Memory B cell (primary cell): ENCODE measurements at places on chromosomes 1 and 21.
A peak's percentile ranks its signal among the peaks of the same experiment; 100 is the strongest.

DNA sequence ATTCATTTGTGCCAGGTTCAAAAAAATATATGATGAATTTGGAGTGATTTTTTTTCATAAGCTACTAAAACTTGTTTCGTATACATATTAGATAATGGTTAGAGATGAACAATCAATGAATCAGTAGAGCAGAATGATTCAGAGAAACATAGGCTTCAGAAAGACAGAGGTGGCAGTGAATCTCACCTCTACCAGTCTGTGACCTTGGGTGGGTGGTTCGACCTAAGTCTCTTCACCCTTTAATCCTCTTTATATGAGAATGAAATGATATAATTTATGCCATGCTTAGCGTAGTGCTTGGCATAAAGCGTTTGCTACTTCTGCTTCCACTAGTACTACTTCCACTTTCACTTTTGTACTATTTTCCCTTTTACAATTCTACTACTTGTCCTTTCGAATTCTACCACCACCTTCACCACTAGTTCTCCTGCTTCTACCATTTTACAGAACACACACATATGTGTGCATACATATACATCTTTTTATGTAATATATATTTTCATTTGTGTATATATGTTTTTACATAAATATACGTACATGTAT, 45.1 kb downstream of the FYB2 start:
- DNase-seq = peak; percentile 2

- DNase-seq = no peak
Measured at GRCh38 chr1:247337961-247338360, 6.3 kb upstream of the ZNF496 start.

- no peak for DNase-seq
Measured at GRCh38 chr1:93584261-93585003, 97.2 kb downstream of the BCAR3 start.

DNA sequence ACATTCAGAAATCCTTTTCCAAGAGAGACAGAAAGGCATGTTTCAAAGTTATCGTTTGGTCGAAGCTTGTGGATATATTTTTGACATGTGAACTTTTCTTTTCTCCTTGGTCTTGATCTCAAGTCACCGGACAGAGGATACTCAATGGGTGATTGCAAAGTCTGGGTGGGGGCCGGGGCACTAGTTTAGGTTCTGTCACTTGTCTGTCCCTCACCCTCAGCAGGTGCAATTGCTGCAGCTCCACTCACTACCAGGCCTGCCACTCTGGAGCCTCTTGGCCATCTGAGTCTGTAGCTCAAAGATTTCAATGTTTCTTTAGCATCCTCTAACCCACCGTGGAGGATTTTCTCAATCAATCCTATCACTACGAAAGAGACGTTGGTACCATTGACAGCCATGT, 246.0 kb upstream of the C1orf174 start:
- no peak for DNase-seq

GRCh38 chr1:40925834-40926410, 53.6 kb upstream of the CTPS1 start:
- no peak for DNase-seq

- DNase-seq = no peak
Measured at GRCh38 chr1:56688522-56689026, 43.5 kb downstream of the PRKAA2 start.

DNA sequence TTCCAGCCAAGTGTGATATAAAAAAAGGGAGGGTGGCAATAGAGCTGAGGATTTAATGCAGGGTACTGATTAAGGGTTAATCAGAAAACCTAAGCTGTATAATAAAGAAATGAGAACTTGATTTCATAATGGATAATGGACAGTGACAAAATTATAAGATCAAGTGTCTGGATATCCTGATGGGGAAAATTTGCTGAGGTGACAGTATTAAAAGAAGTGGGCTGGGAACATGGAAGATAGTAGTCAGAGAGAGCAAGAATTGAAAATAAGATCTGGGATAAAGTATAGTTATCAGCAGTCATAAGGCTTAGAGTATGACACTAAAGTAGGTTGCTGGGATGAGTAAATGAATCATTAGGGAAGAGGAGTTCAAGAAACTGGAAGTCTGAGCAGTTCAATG, 627.3 kb upstream of the RGS18 start:
- DNase-seq = no peak

- no peak for DNase-seq
Measured at GRCh38 chr1:177384461-177384860, 213.7 kb downstream of the BRINP2 start.

- DNase-seq = no peak
Measured at GRCh38 chr1:32345289-32345827, 9.3 kb upstream of the MARCKSL1 start.

DNA sequence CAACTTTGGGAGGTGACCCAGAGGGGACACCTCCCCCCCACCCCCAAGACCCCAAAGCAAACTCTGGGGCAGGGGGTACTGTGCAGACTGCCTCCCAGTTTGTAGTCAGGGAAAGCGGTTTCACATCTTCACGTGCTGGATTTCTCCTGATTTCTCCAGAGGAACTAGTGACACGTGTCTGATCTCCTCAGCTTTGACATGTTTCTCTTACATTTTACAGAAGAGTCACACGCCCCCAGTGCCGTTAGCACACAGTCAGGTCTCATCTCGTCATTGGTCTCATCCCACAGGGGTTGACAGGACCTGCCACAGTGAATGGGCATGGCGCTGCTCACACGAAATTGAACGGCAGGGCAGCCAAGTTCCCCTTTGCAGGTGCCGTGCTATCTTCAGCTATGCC, 11.8 kb downstream of the PDPN start:
- no peak for DNase-seq

DNA sequence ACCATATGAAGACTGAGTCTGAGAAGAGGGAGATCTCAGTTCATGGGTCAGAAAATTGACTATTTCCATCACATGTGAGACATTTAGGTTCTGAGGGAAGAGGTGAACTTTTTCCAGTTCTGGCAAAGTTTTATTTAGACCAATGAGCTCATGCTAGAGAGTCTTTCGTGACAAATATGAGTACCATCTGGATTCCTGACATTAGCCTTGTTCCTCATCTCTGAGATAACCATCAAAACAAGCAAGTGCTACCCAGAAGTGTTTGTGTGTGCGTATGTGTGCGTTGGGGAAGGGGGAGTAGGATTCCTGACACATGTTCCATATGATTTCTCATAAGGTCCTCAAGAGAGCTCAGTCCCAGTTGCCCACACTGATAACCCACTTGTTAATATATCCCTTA, 120.6 kb downstream of the FASLG start:
- DNase-seq = no peak

DNA sequence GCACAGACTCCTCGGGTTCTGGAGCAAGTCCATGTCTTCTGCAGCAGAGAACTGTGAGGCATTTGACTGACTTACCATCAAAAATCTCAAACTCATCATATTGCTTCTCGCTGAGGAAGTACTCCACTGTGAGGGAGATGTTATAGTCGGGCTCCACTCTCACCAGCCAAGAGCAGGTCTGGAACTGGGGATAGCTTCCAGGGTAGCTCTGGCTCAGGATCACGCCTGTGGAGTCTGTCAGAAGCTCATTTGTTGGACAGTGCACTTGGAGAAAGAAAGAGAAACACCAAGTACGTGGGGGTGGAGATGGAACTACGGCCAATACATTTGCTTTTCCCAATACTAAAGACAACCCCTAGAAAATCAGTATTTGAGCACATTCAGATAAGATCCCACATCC, 111.1 kb downstream of the ZSCAN20 start:
- no peak for DNase-seq

DNA sequence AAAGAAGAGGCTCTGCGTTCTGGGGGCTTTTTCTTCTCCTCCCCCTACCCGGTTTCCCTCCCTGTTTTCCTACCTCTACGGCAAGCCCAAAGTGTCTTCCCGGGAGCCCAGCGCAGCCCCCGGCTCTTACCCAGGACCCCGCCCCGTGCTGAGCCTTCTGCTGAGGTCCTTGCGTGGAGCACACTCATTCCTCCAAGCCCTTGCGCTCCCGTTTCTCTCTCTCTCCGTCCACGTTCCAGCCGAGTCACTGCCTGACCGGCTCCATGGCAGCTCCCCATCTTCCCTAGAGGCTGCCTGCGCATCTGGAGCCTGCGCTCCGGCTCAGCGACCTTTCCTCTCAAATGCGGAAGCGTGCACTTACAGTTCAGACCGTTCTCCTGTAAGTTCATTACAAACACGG, 24.9 kb upstream of the PDXK start:
- no peak for DNase-seq

DNA sequence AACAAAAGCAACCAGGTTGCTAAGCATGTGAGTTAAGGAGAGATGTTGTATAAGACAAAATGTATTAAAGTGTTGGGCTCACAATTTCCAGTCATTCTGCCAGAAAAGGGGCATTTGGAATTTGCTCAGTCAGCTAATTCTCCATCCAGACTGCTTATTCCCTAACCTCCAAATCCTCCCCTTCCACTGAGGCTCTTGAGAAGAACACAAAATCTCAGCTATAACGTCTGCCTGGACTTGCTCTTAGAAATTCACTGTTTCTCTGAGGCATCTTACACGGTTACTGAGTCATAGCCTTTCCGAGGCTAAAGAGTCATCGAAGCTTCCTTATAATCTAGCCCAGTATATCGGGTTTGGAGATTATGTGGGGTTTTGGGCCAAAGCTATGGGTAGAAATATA, 548.2 kb upstream of the ADGRL4 start:
- DNase-seq = no peak

DNA sequence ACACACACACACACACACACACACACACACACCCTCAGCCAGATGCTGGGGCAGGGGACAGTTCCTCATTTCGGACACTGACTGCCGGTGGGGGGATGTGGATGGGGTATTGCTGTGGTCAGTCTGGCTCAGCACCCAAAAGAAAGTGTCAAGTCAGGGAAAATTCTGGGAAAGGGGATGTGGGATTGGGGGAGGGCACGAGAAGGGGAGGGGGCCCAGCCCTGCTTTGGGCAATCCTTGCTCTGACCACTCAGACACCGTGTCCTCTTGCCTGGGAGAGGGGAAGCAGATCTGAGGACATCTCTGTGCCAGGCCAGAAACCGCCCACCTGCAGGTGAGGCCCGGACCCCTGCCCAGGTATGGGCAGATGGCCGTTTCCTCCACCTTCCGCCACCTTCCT, at the start of gene C1QC:
TSS of gene C1QC (plus strand) at position 253 of the 400 bp plus-strand sequence. CDS start 391 bp downstream, outside the sequence.
- DNase-seq = no peak

DNA sequence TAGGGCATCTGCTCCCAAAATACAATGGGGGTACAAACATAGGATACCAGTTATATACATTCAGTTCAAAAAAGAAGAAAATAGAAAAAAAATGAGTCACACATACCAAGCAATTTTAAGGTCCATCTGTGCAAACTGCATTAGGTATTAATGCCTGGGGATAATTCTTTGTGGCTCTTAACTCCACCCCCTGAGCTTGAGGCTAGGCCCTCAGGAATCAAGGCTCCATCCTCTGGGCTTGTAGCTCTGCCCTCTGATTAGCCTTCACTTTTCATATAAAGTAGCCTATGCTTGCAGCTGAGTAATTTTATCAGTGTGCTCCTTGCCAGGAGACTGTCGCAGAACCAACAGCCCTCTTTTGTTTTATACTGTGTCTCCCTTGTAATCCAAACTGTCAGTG, 69.9 kb upstream of the BACE2 start:
- DNase-seq = no peak

DNA sequence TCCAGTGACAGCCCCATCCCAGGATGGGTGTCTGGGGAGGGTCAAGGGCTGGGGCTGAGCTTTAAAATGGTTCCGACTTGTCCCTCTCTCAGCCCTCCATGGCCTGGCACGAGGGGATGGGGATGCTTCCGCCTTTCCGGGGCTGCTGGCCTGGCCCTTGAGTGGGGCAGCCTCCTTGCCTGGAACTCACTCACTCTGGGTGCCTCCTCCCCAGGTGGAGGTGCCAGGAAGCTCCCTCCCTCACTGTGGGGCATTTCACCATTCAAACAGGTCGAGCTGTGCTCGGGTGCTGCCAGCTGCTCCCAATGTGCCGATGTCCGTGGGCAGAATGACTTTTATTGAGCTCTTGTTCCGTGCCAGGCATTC, 24.2 kb downstream of the PCSK9 start:
- DNase-seq = no peak

DNA sequence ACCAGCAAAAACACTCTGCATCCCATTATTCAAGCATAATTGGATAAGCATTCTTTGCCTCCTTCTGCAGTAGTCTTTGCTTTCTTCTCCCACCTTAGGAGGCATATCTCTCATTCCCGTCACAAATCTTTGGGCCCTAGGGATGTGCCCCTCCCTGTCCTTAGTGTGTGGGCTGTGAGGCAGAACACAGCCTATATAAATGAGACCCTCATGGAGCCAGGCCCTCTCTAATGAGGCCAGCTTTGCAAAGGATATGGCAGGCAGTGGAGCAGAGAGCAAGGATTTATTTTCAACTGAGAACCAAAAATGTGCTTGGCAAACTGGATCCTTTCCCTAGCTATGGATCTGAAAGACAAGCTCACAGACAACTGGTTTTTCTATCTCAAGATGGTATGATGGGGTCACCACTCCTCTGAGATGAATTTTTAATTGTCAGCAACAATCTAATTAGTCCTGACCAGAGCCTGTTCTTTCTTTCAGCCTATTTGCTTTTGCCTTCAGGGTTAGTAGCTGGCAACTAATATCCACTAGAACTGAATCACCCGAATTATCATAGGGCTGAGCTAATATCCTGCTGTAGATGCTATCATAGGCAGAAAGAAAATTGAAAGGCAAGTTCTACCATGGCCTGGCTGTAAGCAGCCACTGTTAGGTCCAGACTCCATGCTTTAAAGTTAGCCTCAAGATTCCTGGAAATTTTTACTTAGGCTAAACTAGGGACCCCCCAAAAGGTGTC, 134.2 kb downstream of the SYT2 start:
- no peak for DNase-seq

DNA sequence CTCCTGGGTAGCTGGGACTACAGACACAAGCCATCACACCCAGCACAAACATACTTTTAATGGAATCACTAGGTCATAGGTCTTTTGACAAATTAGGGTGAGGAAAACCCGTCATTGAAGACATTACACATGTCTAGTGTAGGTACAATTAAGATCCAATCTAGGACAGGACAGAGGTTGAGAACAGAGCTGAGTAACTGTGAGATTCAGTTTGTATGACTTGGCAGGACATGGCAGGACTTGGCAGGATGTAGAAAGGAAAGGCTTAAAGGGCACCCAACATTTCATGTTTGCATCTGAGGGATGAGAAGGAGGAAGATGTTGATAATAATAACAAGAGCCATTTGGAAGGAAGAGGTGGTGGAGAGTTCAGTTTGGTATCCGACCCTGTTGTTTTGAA, 483.8 kb downstream of the PCP4 start:
- no peak for DNase-seq

DNA sequence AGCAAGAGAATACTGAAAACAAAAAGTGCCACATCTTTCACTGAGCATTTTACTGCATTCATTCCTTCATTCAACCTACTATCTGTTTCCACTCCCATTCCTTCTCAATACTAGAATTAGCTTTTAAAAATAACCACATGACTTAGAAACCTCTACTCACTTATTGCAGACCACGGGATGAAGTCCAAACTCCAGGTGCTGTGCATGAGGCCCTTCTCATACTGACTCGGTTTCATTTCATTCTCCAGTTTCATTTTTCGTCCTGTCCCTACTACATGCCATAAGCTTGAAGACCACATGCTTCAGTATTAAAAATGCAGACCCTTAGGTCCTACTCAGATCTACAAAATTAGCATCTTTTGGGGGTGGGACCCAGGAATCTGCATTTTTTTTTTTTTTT, 2.3 kb upstream of the BACH1 start:
- no peak for DNase-seq

GRCh38 chr21:42644223-42645208, 8.9 kb upstream of the PDE9A start:
- DNase-seq = no peak
